ENCODE measurements at places on chromosomes 3 and 15. TPM values are rescaled to one million over a fixed set of nuclear protein-coding genes. Genes with fewer than 3 reads are reported as not detected.

DNA sequence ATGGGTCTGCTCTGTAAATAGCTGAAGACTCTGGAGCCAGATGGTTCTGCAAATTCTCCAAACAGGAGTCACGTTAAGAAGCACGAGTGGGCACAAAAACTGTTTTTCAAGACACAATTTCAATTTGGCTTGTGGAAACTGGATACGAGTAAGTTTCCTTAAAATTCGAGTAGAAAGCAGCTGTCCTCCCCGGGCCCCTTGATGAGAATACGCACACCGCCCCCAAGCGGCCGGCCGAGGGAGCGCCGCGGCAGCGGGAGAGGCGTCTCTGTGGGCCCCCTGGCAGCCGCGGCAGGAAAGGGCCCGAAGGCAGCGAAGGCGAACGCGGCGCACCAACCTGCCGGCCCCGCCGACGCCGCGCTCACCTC, 778 bp upstream of the THBS1 start:
- DNase-seq = peak; percentile 95

GRCh38 chr3:179147514-179147872, 664 bp upstream of the PIK3CA start:
- peak; percentile 21 for DNase-seq

DNA sequence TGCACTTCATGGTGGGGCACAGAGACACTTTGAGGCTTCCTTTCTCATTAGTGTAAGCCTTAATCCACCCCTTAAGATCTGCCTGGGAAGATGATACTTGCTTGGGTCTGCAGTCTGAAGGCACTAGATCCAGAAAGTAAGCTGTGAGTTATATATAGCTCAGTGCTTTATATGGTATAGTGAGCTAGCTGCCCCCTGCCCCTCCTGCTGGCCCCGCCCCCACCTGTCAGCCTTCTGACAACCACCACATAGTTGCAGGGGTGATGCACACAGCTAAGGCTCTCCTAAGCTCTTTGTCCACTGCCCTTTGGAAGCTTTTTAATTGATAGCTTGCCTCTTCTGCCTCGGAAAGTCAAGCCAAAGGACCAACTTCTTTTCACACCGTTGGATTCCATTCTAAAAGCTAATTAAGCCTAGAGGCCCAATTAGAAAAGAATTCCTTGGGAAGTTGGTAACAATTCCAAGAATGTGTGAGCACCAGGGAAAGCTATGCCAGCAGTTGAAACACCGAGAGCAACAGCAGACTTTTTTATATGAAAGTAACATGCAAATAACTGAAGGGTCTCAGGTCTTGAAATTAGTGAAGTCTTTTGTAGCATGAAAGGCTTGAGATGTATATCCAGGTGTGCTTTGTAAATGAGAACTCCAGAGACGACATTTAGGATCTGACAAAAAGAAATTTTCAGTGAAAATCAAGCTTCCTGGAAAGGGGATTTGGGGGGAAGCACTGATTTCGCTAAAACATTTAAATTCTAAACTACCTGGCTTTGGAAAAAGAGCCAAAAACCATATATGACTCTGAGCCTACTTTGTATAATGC, 2.3 kb downstream of the TPM1 start:
- DNase-seq = no peak

GRCh38 chr3:186806089-186807055, at the start of gene RFC4:
RFC4 (minus strand) TSS chr3:186806482; CDS start chr3:186804713, 1,769 bp downstream.
- peak; percentile 85 for DNase-seq

DNA sequence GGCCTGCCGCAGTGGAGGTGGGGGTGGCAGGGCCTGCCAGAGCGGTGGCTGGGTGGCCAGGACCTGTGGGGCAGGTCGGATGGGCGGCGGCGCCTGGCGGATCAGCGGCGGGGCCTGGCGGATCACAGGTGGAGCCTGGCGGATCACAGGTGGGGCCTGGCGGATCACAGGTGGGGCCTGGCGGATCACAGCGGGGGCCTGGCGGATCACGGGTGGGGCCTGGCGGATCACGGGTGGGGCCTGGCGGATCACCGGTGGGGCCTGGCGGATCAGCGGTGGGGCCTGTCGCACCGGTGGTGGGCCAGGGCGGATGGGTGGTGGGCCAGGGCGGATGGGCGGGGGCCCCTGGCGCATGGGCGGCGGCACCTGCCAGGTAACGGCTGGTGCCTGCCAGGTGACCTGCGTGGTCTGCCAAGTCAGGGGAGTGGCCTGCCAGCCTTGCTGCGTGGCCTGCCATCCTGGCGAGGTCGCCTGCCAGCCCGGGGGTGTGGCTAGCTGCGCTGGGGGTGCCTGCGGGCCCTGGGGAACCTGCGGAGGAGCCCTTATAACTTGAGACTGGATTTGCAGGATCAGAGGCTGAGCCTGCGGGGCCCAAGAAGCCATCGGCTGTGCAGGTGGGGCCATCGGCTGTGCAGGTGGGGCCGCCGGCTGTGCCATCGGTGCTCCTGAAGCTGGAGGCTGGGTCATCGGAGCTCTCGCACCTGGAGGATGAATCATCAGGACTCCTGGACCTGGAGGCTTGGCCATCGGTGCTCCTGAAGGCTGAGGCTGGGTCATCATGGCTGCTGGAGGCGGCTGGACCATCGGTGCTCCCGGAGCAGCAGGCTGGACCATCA, 1.3 kb downstream of the MAGEL2 start:
- DNase-seq = no peak

DNA sequence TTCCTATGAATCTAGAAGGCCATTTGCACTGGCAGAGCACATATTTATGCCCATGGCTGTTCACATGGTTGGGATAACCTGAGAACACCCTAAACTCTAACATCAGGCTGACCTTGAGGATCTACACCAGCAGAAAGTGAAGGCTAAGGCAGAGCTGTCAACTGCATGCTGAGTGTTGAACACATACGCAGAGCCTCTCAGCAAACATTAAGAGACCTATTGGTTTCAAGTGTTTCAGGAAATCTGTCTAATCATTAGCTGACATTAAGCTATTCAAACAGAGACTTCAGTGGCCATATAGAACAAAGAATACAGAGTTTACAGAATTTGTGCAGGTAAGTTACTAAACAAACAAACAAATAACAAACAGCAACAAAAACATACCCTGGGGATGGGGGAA, 16.1 kb upstream of the SEC61A1 start:
- DNase-seq = no peak

- no peak for DNase-seq
These were observed 18.4 kb downstream of the CYFIP1 start for GRCh38 chr15:22961762-22962161.

GRCh38 chr3:111617406-111617805, 22.3 kb upstream of the ZBED2 start:
- DNase-seq = no peak

- no peak for DNase-seq
These were observed 1.6 kb downstream of the GNB4 start for GRCh38 chr3:179449636-179450035.

GRCh38 chr15:101049856-101050622, 130.9 kb downstream of the LRRK1 start:
- DNase-seq = peak; percentile 35

GRCh38 chr3:42216931-42217333, 49.1 kb downstream of the CCK start:
- DNase-seq = no peak

- no peak for DNase-seq
These were observed 28.5 kb downstream of the PLAAT1 start for GRCh38 chr3:193269343-193270028.

TEX55 gene
- total RNA-seq = not detected

RRP9 gene
- 8.6 TPM for total RNA-seq

SLC7A14 gene
- total RNA-seq = not detected

All from heart right ventricle (tissue), 16 donors.